GM04503 (cell line): ENCODE measurements at places on chromosomes 6 and 20.

- DNase-seq = no peak
These were observed 61.1 kb upstream of the C20orf144 start for GRCh38 chr20:33600981-33601380.

GRCh38 chr6:4768815-4769214 lies 7.4 kb upstream of the CDYL start:
- DNase-seq = no peak

DNA sequence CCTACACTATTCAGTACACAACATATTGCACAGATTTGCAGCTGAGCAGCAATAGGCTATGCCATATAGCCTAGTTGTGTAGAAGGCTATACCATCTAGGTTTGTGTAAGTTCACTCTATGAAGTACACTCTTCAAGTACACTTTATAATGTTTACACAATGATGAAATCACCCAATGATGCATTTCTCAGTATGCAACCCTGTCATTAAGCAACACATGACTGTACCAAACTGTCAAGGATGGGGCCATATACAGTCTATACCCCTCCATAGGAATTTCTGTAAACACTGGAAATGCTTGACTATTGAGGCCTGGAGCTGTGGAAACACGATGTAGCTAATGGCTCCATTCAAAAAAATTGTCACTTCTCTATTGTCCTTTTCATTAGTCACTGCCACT lies 535.4 kb downstream of the EPM2A start:
- DNase-seq = no peak

GRCh38 chr6:168765752-168766151 lies 324.8 kb downstream of the SMOC2 start:
- DNase-seq = no peak

DNA sequence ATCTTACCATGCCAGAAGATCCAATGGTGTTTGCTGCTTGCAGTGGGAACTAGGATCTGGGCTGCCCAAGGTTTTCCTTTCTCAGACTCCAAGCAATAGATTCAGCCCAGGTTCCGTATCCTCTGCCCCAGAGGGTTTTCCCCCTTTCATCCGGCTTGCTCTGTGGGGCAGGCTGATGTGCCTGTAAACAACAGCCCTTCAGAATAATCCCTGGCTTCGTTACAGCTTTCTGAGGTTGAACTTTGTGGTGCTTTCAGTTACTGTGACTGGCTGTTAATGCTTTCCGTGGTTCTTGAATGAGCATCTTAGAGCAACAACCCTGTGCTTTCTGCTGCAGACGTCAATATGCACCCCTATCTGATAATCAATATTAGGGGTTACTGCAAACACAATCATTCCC lies 400.4 kb downstream of the BTBD3 start:
- DNase-seq = no peak

DNA sequence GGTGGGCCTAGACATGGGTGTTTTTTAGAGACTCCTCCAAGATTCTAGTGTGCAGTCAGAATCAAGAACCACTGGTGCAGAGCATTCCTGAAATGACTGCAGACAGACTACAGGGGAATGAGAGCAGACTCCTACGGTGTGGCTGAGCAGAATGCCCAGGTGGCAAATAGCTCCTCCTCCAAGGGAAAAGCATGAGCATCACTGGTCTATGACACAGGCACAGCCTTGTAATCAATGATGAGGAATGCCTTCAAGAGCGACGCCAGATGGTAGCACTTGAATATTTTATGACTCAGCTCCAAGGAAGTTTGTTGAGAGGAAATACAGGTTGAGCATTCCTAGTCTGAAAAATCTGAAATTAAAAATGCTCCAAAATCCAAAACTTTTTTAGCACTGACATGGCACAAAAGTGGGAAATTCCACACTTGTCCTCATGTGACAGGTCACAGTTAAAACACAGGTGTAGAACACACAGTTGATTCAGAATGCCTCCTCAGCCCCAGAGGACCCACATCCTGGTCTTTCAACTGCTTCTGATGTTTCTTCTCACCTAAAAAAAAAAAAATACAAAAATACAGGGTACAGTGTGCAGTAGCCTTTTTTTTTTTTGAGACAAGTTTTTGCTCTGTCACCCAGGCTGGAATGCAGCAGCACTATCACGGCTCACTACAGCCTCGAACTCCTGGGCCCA lies 10.6 kb upstream of the FAM8A1 start:
- DNase-seq = peak; percentile 60

DNA sequence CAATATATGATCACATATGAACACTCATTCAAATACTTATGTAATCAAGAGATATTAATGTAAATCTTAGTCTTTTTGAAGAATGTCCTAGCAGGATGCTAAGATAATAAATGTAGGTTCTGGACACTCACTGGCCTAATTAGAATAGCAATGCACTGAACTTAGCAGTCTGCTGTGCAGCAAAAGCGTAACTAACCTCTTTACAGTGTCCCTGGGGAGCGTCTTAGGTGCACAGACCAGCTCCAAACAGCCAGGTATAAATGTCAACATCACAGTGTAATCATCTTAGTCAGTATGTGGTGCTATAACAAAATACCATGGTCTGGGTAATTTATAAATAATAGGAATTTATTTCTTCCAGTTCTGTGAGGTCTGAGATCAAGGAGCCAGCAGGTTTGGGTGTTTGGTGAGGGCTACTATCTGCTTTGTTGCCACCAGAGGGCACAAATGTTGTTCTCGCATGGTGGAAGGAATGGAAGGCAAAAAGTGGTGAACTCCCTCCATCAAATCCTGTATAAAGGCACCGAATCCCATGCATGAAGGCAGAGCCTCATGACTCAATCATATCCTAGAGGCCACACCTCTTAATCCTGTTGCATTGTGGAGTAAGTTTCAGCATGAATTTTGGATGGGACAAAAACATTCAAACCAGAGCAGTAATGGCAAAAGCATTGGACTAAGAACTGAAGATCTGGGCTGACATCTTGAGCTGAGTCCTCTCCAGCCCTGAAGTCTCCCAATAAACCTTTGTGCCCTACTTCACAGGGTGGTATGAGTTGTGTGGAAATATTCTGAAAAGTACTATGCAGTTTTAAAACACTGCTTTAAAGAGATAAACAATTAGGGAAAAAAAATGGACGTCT lies 41.8 kb upstream of the FOXO3 start:
- no peak for DNase-seq
